ENCODE measurements at places on chromosomes 3 and 15.
A peak's percentile ranks its signal among the peaks of the same experiment; 100 is the strongest.

DNA sequence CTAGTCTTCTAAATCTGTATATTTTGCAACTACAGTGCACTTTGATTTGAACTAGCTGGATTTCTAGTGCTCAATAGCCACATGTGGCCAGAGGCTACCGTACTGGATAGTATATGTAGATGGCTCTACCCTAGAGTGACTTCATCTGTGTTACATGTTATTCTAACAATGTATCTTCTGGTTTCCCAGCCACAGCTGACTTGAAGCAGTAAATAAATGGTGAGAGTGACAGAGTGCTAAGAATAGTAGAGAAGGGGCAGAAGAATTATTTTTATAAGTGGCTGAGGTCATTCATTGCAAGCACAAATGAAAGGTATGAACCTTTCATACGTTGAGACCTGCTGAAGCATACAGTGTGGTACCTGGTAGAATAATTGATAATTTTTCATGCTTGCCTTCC lies 30.9 kb downstream of the KAT2B start:
- no peak for DNase-seq

DNA sequence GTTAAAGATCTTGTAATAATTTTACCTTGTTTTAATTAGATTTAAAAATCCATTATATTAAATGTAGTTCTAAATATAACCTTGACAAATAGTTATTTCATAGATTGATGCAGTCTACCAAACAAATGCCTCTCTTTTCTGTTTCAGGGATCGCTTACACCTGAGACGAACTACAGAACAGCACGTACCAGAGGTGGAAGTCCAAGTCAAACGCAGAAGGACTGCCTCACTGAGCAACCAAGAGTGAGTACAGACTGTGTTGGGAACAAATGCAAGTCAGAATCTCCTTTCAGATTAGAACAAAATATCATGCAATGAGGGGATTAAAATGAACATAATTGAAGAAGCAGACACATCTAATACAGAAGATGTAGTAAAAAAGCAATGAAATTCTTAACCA lies 7.2 kb downstream of the SNRPN start:
- no peak for DNase-seq

GRCh38 chr3:179000144-179000543 lies 71.5 kb downstream of the ZMAT3 start:
- DNase-seq: no peak

GRCh38 chr3:81437683-81438082 lies 323.8 kb downstream of the GBE1 start:
- no peak for DNase-seq

GRCh38 chr3:147365196-147366115 lies 40.9 kb downstream of the ZIC4 start:
- DNase-seq: no peak

- no peak for DNase-seq
Observed at GRCh38 chr3:78046566-78046965, 1006.7 kb downstream of the ROBO2 start.

GRCh38 chr15:31327669-31328427 lies 1.2 kb downstream of the KLF13 start:
- DNase-seq: peak; percentile 77

- no peak for DNase-seq
Observed at GRCh38 chr3:147729641-147730040, 320.5 kb downstream of the ZIC1 start.

GRCh38 chr3:86379280-86379679 lies 611.7 kb downstream of the VGLL3 start:
- DNase-seq: no peak

DNA sequence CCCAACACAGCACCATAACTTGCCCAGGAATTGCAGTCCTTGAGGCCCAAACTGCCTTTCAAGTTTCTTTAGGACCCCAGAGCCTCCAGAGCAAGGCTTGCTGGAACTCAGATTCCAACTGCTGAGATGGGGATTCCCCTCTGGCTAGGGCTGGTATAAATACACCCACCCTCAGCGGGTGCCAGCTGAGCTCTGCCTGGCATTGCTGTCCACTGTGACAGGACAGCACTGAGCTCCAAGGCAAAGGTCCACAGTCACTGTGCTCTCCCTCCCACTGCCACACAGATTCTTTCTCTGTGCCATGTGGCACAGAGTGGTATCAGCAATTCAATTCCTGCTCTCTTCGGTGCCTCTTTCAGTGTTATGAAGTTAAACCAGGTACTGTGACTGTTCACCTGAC lies 304.2 kb upstream of the LMCD1 start:
- no peak for DNase-seq

- DNase-seq: peak; percentile 40
Observed at GRCh38 chr3:102235679-102236078, 199.1 kb upstream of the ZPLD1 start.

- no peak for DNase-seq
Observed at GRCh38 chr3:149465351-149465883, 9.1 kb upstream of the TM4SF4 start.

DNA sequence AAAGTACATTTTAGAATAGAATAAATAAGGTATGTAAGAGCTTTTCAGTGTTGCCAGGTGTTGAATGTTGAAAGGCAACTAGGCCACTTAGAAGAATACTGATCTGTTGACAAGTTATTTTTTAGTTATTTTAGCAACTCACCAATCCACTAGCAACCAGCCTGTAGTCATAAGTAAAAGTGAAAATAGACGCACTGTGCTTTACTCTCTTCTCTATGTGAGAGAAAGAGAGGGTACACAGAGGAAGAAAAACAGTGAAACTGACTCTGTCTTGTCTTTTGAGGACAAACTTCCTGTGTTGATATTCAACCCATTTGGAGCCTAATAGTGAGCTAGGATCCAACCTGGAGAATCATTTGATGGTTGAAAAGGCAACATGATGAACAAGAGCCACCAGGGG lies 327.1 kb upstream of the GOLIM4 start:
- DNase-seq: no peak

DNA sequence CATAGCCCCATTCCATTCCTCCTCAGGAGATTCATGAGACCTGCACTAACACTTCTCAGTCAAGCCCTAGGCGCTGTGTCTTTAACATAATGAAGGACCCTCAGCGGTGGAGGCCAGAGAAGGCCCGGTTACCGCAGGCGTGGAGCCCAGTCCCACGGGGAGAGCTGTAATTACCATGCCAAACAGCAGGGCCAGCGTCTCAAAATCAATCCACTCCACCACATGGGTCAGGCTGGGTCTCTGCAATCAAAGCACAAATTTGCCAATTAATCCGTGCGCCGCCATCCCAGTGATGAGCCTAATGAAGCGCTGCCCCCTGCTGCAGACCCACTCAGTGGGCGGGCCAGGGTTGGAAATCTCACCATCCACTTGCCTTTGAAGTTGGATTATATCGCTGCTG lies 109.7 kb downstream of the OCA2 start:
- DNase-seq: no peak

GRCh38 chr15:64459066-64459781 lies 1.2 kb upstream of the ZNF609 start:
- DNase-seq: no peak

DNA sequence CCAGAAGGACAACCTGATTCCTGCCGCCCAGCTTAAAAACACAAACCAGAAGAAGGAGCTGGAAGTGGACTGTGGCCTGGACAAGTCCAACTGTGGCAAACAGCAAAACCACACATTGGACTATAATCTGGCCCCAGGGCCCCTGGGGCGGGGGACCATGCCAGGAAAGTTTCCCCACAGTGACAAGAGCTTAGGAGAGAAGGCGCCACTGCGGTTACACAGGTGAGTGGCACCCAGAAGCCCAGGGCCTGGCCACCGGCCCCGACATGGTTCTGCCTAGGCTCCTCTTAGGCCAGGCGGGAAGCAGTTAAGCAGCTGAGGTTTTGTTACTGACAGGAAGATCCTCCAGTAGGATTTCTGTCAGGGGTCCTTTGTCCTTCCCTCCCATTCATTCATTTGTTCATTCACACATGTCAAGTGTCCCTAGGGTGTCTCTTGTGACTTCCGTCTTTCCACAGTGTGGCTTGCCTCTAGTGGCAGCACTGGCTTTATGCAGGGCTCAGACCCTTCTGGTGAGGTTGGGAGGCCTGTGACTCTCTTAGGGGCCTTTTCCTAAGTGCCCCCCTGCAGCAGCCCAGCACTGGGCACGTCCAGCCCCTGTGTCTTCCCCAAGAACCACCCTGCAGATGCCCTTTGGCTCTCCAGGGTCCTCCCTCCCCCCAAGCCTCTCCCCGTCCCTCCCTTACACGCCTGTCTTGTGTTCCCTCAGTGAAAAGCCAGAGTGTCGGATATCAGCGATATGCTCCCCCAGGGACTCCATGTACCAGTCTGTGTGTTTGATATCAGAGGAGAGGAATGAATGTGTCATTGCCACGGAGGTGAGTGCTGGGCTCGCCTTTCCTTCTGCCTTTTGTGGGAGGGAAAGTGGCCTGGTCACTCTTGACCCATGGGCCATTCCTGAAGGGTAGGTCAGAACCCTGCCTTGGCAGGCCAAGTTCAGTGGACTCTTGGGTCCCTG lies 7.8 kb downstream of the DLL4 start:
- no peak for DNase-seq

DNA sequence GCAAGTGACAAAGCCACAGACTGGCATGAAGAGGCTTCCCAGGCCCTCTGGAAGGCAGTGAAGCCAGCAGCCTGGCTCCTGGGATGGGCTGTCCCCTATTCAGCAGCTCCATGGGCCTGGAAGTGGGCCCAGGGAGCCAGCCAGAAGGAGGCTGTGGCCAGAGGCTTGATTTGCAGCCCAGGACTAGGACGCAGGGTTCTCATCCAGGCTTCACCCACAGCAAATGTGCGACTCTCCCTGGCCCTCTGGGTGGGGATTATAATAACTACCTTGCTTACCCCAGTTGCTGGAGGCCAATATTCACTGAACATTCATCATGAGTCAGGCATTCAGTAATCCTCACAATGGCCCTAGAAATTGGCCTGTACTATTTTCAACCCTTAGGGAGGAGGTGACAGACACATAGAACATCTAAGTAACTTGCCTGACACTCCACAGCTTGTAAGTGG lies 24.6 kb upstream of the SRP14 start:
- no peak for DNase-seq

Measured in activated T-cell treated with anti-CD3 and anti-CD28 coated beads, Interleukin-2, amount 50 U/mL, for 48 hours (primary cell).